Effector CD4-positive, alpha-beta T cell (primary cell): ENCODE measurements at places on chromosomes 2 and 18.

DNA sequence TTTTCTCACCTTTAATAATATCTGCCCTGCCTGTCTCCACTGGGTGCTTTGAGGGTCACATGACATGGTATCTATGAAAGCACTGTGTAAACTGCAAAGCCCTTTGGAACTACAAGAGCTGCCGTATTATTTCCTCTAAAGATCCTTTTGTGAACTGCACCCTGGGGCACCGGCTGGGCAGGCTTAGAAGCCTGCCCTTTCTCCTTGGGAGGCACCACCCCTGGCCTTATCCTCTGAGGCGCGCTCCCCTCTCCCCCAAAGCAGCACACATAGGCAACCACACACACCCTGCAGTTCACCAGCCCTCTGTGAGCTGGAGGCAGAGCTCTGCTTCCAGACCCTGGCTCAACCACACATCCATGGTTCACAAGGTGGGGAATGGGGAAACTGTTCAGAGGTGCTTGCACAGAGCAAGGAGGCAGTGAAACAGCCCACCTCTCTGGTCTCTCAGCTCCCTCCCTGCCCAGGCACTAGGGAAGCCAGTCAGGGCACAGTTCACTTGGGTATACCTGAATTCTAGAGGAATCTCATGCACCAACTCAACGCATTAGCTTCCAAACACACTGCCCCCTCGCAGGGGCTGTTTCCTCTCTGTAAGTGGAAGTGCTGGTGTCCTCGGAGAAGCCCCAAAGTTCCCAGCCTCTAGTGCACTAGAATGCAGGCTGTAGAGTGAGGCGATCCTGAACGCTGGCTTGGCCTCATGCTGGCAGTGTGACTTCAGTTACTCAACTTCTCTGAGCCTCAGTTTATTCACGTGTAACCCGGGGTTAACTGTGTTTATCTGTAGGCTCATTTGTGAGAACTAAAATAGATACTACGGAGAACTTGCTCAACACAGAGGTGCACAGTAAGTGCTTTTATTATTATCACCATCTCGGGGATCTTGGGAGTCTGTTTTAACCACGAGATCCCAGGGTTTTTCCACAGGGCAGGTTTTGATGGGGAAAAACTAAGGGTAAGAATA, 11.0 kb downstream of the SIGLEC15 start:
- no peak for DNase-seq

- no peak for DNase-seq
These were observed 122.6 kb upstream of the DNAJC10 start for GRCh38 chr2:182593394-182593975.

DNA sequence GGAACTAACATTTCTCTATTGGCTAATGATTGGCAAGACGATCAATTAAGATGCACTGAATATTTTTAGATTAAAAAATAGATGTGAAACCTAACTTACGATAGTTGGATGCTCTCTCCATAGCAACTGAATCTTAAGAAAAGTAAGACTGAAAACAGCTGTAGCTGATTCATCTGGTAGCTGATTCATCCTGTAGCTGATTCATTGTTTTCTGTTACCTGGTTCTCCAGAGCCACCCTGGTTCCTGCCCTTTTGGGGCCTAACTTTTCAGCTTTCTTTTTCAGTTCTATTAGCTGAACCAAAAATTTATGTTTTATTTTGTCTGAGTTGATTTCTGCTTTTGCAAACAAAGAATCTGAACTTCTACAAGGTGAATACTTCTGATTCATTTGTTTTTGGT, 22.7 kb upstream of the SPR start:
- no peak for DNase-seq

DNA sequence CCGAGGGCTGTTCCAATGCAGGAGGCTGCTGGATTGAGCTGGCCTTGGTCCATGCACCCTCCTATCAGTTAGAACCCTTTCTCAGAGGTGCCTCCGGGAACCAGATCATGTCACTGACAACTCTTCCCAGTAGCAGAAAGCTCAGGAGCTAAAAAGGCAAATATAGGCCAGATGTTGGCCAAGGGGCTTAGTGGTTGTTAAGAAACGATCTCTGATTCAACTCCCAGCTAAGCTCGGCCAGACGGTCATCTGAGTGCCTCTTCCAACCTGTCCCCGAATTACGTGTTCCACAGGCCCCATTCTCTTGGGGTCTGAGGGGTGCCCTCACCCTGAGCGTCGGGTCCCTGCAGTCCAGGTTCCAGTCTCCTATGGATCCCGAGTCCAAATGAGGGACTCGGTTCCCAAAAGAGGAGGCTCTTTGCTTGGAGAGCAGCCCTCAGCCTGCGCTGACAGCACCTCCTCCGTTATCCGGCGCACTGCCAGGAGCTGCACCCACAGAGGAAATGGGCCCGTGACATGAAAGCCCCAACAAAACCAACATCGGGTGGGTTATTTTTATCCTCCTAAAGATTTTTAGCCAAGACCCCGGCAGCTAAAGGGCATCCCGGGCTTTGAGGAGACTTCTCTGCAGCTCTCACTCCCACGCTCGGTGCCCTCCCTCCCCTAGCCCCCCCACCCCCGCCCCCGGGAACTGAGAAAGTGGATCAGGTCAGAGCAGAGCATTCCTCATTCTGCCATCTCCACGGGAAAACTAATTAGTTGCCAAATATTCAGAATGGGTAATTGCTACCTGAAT, 106.6 kb upstream of the ID2 start:
- DNase-seq, result peak; percentile 26

- no peak for DNase-seq
These were observed 769 bp downstream of the FKBP1B start for GRCh38 chr2:24050041-24050979.
